BE2C (cell line): ENCODE measurements at places on chromosomes 12 and 14.

DNA sequence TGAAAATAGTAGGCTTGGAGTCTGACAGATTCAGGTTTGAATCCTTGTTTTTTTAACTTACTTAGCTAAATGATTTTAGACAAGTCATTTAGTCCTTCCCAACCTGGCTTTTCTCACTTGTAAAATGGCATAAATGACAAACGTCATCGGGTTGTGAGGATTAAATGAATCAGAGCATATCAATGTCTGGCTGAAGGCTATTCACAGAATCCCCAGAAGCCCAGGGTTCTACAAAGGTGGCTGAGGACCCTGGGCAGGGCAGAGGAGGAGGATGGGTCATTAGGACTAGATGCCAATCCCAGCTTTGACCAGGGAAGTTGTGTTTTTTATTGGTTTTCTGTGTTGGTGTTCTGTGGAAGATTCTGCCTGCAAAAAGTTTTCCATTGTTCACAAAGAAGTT, 7.6 kb upstream of the PTPRB start:
- DNase-seq: no peak

DNA sequence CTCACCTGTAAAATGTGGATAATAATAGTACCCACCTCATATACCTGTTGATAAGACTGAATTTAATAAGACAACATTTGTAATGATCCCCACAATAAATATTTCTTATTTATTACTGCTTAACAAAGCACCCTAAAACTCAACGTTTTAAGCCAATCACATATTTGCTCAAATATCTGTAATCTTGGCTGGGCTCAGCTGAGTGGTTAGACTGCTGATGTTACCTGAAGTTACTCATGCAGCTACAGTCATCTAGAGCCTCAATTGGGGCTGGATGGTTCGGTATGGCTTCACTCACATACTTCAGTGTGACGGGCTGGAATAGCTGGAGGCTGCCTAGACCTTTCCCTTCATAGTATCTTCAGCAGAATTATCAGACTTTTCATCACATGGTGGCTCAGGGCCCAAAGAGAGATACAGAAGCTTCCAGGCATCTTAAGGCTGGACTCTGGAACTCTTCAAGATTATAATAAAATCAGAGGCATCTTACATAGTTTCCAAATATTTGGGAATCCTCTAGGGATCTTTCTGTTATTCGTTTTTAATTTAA, 4.3 kb upstream of the OR5AU1 start:
- no peak for DNase-seq

GRCh38 chr12:128830505-128830893, 6.7 kb upstream of the SLC15A4 start:
- DNase-seq: no peak

DNA sequence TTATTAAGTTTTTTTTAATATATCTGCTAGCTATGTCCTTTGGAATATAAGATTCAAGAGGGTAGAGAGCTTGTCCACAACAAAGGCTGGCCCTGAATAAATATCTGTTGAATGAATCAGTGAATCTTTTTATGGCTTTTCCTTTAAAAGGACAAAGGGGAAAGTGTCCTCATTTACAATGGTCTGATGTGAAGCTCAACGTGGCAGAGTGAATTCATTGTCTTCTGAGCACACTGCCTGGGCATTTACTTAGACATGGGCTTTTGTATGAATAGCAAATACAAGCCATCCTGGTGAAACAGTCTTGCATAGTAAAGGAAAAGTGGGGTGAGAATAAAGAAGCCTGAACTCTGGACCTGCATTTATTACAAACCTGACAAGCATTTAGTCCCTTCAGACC, 201.2 kb downstream of the NELL2 start:
- DNase-seq: no peak

DNA sequence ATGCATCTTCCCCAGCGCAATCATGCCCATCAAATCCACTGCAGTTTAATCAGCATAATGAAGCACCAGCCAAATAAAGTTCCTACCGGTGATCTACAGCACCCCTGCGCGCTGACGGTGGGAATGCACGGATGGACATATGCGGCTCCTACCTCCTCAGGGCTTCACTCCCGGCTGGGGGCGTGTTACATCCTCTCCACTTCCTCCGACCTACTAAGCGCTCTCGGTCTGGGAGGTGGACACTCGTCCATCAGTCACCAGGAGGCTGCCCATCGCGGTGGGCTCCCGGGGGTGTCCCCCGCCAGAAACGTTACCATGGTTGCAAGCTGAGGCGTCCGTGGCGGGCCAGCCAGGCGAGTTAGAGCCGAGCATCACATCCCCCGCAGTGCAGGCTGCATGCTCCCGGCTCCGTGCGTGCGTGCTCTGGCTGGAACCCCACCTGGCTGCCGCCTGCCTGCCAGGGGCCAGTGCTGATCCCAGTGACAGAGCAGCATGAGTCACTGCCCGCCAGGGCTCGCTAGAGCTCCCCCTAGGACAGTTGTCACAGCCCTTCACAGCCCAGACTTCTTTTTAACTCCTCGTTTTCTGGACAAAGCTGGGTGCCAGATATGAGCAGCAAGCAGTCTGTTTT, 73.0 kb downstream of the CIT start:
- DNase-seq: peak; percentile 93

DNA sequence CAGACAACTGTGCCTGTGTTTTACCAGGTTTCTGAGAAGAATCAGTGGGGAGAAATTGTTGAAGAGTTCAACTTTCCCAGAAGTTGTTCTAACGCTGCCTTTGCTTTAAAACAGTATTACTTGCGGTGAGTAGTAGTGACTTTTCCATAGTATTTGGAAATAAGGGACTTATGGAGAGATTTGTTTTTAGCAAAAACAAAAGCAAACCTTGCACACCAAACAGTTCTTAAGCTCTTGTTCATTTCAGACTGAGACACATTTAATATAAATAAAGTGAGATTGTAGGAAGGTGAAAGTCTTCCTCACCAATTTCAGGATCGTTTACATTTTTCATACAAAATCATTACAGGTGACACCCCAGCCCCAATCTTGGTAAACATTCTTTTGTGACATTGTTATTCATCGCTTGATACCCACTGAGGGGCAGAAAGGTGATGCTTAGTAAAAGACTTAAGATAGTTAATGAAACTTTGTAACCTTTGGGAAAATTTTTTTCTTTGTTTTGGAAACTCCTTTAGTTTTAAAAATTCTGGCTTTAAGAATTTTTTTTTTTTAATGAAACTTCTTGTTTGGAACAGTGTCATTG, 1.8 kb downstream of the ARID2 start:
- no peak for DNase-seq

GRCh38 chr14:65303190-65303898, 109.2 kb upstream of the FUT8 start:
- DNase-seq: no peak

GRCh38 chr12:71046215-71046614, 111.6 kb downstream of the TSPAN8 start:
- DNase-seq: no peak

- DNase-seq: no peak
These were observed 52.4 kb upstream of the AP4S1 start for GRCh38 chr14:30972882-30973582.

GRCh38 chr12:4120316-4120917, 153.1 kb upstream of the CCND2 start:
- no peak for DNase-seq

- no peak for DNase-seq
These were observed 68.8 kb downstream of the SLC24A4 start for GRCh38 chr14:92391726-92392125.

GRCh38 chr12:2298556-2299200, 245.9 kb downstream of the CACNA1C start:
- no peak for DNase-seq

- no peak for DNase-seq
These were observed 126.6 kb downstream of the BCAT1 start for GRCh38 chr12:24822121-24822899.

DNA sequence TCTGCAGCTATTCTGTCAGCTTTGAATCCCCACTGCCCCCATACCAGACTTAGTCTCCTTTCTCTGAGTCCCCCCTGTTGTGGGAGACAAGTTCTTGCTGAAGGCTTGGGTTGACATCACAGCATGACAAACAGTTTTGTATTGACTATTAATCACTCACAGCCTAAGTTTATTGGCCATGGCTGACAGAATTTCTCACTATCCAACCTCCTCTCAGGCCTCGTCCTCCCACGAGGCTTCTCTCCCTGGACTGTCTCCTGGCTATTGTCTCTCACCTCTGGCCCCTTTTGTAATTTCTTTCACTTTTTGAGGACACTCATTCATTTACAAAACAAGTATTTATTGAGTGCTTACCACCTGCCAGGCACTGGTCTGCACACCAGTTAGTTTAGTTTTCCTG, 35.2 kb upstream of the DCD start:
- no peak for DNase-seq

DNA sequence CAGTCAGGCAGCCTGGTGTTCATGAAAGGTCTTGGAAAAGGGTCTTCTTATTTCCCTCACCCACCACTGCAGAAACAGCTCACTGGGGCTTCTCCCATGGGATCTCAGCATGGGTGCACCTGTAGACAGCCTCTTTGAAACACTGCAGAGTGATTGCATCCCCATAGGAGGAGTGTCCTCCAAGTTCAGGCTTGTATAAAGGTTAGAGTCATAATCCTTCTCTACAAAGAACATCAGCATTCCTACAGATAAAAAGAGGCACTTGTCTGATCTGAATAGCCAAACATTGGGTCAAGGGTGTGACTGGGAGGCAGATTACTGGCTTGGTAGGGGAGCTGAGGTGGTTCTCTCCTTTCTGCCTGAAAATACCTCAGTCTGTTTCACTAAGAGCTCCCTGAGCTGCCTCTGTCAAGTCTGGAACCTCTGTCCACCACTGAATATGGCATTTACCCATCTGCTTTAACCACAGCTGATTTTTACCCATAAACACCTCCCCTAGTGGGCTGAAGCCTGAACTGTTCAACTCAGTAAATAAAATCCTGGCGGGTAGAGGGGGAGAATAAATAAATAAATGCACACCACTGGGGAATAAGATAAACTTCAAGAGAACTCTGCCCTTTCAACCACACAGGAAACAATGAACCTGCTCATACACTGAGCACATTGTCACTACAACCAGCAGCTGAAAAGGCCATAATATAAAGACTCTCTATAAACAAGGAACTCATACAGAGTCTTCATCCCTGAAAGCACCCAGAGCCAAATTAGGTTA, 120.7 kb upstream of the SCAF11 start:
- DNase-seq: no peak

- DNase-seq: no peak
These were observed 6.9 kb upstream of the NAA25 start for GRCh38 chr12:112115259-112116045.

GRCh38 chr14:100710826-100711462, 15.7 kb upstream of the DLK1 start:
- no peak for DNase-seq

DNA sequence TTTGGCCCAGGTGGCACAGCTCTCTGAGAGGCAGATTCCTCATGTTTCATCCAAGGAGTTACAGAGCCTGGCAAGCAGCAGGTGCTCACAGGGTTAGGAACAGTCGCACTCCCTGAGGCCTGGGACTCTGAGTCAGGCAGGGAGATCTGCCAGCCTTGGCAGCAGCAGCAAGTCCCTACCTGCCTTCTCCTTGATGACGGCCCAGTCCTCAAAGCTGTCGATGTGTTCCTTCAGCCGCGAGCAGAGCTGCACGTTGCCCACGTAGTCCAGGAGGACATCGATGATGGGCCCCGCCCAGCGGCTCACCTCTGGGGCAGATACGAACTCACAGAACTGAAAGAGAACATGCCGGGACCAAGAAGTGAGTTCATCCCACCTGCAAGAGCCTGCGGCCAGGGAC, 10.4 kb downstream of the FAM181A start:
- no peak for DNase-seq

- DNase-seq: no peak
These were observed 83.0 kb downstream of the ACTN1 start for GRCh38 chr14:68896132-68896531.

DNA sequence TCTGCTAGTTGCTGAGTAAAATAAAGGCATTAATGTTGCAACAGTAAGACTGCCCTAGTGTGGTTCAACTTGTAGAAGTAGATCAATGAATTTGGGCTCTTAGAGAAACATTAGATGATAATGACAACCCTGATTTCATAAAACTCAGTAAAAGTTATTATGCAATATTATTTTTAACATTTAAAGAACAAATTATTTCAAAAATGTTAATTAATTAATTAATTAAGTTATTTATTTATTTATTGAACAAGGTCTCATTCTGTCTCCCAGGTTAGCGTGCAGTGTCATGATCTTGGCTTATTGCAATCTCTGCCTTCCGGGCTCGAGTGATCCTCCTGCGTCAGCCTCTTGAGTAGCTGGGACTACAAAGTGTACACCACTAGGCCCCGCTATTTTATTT, 1016.4 kb downstream of the VRK1 start:
- no peak for DNase-seq

GRCh38 chr12:65624554-65625086, 199.7 kb upstream of the HMGA2 start:
- DNase-seq: no peak

DNA sequence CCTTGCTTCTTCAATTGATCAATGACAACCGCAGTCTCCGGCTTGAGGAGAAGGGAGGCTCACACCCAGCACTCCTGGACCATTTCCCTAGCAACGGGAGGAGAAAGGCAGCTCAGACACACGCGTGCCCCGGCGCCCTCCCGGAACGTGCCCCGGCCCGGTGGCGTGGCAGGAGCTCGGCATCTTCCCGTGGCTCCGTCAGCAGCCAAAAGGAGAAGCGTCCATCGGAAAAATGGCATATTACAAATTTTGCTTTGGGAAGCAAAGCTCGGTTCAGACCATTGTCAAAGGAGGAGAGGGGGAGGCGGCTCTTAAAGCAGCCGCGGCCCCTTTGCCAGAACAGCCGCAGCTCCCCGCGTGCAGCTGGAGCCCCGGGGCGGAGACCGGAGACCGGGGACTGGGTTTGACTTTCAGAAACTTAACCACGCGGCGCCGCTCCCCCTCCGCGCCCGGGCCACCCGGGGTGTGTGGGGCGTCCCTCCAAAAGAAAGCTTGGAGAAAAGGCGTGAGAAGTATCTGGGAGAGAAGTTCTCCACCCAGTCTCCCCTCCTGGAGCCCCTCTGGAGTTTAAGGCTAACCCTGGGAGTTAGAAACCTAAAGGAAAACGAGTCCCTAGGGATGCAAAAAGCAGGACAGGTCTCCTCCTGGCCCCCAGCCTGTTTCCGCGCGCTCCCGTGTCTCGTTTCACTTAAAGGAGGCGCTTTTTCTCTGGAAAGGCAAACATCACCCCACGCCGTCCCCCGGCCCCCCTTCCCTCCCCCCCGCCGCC, 545 bp downstream of the PPFIA2 start:
- peak; percentile 32 for DNase-seq

DNA sequence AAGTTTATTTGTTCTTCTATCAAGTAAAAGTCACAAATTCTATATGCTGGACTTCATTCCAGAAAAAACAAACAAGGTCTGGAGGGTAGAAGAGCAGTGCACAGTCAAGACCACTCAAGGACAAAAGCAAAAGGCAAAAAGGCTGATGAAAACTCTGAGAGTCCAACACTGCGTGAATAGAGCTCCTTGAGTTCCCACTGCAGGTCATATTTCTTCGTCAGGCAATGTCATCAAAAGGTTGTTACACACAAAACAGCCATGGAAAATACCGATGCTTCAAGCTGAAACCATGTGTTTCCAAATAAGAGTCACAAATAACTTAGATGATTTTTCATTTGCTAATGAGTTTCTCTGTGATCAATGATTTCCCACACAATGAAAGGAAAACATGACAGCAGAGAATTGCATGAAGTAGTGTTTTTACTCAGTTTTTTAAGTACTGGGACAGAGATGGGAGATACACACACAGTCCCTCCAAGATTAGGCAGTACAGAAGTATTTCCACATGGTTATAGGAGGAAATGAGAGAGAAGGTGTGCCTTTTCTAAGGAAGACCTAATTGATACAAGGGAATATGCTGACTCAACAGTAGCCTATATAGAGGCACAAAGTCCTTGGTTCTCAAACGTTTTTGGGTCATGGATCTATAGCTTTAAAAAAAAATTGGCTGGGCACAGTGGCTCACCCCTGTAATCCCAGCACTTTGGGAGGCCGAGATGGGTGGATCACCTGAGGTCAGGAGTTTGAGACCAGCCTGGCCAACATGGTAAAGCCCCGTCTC, 177.7 kb downstream of the MED13L start:
- DNase-seq: no peak
